ENCODE measurements at places on chromosomes 7 and 10.

GRCh38 chr7:69259445-69259844 lies 338.8 kb upstream of the AUTS2 start:
- DNase-seq = no peak

DNA sequence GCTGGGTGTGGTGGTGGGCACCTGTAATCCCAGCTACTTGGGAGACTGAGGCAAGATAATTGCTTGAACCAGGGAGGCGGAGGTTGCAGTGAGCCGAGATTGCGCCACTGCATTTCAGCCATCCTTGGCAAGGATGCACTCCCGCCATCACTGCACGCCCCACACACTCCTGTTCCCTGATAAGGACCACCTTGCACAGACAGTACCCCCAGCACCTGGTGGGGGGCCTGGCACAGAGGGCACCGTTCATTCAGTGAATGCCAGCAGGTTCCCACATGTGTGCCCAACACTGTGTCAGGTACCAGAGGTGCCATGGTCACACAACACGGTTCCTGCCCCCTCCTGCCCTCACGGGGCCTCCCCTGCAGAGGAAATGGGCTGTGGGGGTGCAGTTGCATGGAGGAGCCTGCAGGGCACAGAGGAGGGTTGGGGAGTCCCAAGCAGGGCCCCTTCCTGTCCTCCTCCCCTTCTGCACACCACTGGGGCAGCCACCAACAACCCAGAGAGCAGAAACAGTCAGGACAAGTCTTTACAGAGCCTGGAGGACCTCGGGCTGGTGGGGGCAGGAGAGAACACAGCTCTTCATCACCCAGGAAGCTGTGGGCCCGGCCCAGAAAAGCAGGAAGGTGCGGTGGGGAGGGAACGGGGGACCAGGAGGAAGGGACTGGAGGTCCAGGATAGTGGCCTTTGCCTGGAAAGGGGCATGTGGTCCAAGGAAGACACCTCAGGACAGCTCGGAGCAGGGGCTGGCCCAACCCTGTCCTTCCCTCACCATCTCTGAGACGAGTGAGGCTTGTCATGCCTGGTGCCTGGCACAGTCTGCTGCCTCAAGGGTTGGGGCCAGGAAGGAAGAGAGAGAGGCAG lies 7.1 kb downstream of the CRYGN start:
- no peak for DNase-seq

- DNase-seq = no peak
Observed at GRCh38 chr10:92242910-92243671, 47.8 kb downstream of the CPEB3 start.

DNA sequence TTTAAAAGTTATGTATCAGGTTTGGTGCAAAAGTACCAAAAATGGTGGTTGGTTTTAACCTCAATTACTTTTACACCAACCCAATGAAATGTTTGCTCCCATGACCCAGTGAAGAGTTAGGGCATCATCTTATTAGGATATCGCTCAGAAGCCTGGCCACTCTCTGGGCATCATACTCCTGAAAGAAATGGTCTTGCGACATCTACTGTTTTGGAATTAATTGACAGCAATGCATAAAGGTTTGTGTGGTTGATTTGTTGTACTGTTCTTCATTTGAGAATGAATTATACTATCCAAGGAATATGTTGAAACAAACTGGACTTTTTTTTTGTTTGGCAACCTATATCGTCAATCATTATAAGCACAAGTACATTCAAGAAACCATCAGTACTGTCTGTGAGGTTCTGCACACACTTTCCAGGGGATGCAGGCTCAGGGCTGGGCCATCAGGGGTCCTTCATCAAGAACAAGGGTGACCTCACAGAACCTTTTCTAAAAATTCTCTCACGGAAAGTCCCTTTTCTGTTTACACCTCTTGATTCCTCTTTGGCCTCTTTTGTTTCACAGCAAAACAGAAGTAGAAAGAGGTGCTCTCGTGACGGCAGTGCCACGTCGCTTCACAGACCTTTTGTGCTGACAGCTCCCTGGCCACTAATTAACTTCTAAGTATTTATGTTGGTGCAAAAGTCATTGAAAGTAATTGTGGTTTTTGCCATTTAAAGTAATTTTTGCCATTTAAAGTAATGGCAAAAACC lies 117.2 kb upstream of the KLF6 start:
- DNase-seq = no peak

DNA sequence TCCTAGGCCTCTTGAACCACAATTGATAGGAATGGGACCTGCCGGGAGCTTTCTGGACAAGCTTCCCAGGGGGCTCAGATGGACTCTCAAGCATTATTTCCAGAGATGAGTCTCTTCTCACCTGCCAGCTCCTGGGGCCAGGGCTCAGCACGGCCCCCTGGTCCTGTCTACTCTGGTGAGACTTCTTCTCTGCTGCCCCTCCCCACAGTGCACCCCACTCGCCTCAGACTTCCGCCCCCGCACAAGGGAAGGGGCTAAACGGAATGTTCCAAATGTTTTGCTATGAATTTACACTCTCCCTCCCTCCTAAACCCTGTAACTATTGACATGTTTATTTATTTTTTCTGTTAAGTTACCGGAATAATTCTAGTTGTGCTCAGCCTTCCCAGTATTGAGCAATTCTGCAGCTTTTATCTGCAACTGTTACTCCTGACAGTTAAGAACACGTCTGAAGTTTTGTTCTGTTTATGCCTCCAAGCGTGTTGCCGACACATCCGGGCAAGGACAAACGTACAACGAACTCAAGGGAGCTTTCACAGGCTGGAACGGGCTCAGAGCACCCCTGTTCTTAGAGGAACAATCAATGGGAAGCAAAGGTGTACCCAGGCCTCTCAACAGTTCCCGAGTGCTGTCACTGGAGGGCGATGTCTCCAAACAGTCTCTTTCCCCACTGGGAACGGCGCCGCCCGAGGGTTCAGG lies 55.2 kb downstream of the FHIP2A start:
- no peak for DNase-seq

GRCh38 chr10:80741278-80741677 lies 203.6 kb downstream of the SH2D4B start:
- no peak for DNase-seq

- DNase-seq = no peak
Observed at GRCh38 chr10:72692994-72693781, 1.2 kb downstream of the MCU start.

GRCh38 chr10:100829097-100829870 lies 83.5 kb upstream of the SLF2 start:
- no peak for DNase-seq

DNA sequence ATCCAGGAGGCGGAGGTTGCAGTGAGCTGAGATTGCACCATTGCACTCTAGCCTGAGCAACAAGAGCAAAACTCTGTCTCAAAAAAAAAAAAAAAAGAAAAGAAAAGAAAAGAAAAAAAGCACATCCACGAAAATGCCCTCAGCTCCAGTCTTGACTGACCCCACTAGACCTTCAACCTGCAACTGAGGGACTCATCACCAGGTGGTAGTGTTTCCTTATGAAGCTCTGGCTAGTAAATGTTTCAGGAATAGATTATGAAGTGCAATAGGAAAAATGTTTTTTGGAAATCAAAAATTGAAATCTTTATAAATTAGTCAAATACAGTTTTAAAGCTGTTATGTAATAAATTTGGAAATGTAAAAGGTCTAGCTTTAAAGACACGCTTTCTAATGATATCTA lies 22.4 kb downstream of the TLL2 start:
- DNase-seq = no peak

DNA sequence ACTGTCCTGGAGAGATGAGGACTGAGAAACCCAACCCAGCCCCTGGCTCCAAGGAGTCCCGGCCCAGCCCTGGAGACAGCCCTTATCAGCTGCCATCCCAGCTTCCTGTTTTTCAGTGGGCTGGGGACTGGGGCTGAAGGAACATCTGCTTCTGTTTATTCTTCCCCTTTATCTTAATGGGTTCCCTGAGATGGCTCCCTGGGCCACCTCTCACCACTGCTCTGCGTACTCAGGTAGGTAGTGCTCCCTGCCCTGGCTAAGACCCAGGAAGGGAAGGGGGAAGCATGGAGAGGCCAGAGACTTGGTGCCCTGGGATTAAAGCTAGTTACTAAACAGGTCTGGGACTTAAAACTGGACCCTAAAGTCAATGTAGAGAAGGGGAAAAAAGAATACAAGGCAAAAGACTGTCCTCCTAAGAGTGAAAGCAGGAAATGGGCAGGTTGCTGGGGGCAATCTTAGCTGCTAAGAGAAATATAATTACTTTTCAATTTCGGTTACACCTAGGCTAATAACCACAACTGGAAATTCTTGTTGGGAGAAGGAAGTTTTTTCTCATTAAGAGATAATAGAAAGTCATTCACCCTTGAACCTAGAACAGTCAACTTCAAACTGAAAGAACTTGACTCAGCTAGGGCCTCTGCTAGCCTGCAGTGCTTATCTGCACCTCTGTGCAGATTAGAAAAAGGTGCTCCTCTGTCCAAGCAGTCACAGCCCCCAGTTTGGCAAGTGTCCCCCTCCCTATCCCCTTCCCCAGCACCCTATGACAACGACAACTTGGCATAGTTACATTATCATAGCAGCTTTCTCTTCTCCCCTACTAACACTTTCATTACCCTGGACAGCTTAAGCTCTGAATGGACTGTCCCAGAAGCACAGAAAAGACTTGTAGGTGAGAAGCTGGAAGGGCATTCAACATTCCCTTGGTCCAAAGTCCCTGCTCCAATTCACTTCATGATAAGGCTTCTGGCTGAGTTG lies 65.6 kb upstream of the KDM7A start:
- no peak for DNase-seq

- no peak for DNase-seq
Observed at GRCh38 chr7:99628471-99629465, 12.0 kb downstream of the ZSCAN25 start.

- DNase-seq = no peak
Observed at GRCh38 chr7:101743995-101744360, 73.4 kb upstream of the CUX1 start.

GRCh38 chr10:74669210-74669609 lies 157.2 kb upstream of the KAT6B start:
- no peak for DNase-seq

- no peak for DNase-seq
Observed at GRCh38 chr7:110835218-110835617, 255.7 kb upstream of the LRRN3 start.

DNA sequence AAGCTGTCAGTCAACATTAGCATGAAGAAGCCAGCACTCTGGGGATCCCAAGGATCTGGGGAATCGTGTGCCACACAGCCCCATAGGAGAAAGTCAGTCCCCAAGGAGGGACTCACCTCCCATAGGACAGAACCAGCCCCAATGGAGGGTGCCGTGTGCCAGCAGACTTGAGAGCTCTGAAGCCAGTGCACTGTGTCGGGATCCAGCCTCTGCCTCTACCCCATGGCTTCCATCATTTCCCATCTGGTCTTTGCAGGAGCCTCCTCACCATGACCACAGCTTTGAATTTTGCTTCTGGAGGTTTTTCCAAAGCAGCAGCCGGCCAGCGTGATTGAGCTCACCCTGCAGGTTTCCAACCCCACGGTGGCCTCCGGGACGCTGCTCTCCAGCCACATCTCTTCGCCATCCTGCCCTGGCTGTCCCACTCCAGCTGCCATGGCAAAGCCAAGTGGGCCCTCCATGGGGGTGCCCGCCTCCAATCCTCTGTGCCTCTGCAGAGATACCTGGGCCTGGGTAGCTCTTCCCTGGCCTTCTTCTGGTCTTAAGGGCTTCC lies 171.8 kb upstream of the SHH start:
- DNase-seq = no peak

- DNase-seq = no peak
Observed at GRCh38 chr10:62159351-62159750, 109.3 kb downstream of the RTKN2 start.

DNA sequence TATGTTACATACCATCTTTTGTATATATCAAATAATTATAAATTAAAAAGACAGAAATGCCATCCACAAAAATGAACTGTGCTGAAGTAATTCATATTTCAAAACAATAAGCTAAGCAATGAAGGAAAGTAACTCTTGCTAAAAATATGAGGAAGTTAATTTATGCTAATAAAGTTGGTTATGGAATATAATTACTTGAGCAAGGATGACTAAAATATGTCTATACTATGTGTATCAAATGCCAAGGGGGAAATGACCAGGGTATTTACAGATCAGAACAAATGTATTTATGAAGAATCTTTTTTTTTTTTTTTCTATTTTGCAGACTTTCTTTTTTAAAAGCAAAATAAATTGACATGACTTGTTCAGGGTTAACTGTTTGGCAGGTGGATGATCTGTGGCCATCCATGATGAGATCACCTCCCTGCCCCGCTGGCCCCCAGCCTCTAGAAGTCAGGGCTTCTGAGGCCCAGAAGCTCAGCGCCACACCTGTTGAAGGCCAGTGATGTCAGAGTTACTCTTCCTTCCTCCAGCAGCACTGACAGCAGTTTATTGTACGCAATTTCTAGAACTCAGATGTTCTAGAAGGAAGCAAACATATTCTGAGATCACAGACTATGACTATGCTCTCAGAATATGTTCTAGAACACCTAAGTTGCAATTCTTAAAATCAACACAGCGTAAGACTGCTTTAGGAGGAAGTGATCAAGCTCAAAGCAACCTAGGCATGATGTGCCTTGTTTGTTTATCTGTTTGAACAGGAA lies 196.1 kb upstream of the KLF14 start:
- DNase-seq = no peak

- DNase-seq = no peak
Observed at GRCh38 chr7:66837007-66837406, 84.0 kb upstream of the TMEM248 start.

DNA sequence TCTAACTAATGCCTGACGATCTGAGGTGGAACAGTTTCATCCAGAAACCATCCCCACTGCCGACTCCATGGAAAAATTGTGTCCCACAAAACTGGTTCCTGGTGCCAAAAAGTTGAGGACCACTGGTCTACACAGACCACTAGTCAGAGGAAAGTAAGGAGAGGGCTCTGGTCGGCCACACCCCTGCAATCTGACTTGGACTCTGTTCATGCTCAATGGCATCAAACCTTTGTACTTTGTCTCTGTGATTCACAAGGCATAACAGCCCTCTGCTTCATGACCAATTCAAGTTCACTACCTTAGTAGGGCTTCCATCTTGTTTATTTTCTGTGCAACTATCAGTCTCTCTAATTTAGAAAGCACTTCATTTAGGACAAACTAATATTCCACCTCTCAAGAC lies 1.8 kb downstream of the TUBAL3 start:
- DNase-seq = no peak

DNA sequence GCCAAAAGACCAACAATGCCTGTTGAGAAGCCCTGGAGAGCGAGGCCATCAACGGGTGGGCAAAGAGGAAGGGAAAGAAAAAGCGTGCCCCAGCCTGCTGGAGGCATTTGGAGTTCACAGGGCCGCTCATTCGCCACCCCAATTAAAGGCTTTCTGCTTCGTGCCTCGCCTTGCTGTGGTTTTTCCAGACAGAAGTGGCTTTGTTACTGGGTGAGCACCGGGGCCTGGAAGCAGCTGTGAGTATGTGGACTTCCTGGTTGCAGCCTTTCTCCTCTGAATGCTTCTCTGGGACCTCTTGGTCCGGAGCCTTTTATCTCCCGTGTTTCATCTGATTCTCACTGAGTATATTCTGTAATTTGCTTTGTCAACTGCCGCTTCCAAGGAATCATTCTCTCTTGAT lies 118.1 kb upstream of the EGR2 start:
- DNase-seq = no peak

- no peak for DNase-seq
Observed at GRCh38 chr7:35647171-35647574, 47.8 kb downstream of the HERPUD2 start.

GRCh38 chr7:101913247-101913721 lies 95.9 kb downstream of the CUX1 start:
- DNase-seq = no peak

GRCh38 chr7:132140341-132140740 lies 435.9 kb downstream of the PLXNA4 start:
- no peak for DNase-seq

- DNase-seq = no peak
Observed at GRCh38 chr10:29344073-29344820, 55.4 kb downstream of the LYZL1 start.

Measured in stimulated activated CD8-positive, alpha-beta memory T cell treated with anti-CD3 and anti-CD28 coated beads, Interleukin-15, amount 100 ng/mL, for 24 hours (primary cell).